ENCODE measurements at places on chromosomes 3 and 15. TPM values are rescaled to one million over a fixed set of nuclear protein-coding genes. Genes with fewer than 3 reads are reported as not detected.

Gene ZNF501
- 6.2 TPM for total RNA-seq

DNA sequence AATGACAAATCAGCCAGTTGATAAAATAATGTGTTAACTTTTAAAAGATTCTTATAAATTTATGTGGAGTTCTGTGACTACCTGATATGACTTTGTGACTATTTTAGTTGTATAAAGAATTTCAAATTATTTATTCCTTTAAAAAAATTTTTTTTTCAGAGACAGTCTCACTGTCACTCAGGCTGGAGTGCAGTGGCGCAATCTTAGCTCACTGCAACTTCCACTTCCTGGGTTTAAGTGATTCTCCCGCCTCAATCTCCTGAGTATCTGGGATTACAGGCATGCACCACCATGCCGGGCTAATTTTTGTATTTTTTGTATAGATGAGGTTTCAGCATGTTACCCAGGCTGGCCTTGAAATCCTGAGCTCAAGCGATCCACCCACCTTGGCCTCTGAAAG is 48.5 kb downstream of the MBNL1 start:
- H3K4me3 ChIP-seq = no peak overlapping the region
- no peak for DNase-seq
- peaks cover 75% of the 10 kb centered on the region for H3K4me1 ChIP-seq
- no peaks in the 10 kb centered on the region for H3K27me3 ChIP-seq
- peaks cover 70% of the 10 kb centered on the region for H3K36me3 ChIP-seq
- no peak overlapping the region for H3K27ac ChIP-seq

- no peaks in the 10 kb centered on the region for H3K27me3 ChIP-seq
- no peak for DNase-seq
- H3K4me3 ChIP-seq = no peak overlapping the region
- H3K27ac ChIP-seq = peak overlapping the region; percentile 19
- H3K36me3 ChIP-seq = no peaks in the 10 kb centered on the region
Observed at GRCh38 chr3:141261472-141262307, 30.1 kb downstream of the PXYLP1 start.

GRCh38 chr3:135929670-135930069 is 35.9 kb upstream of the PPP2R3A start:
- peaks cover 2% of the 10 kb centered on the region for H3K27me3 ChIP-seq
- H3K4me1 ChIP-seq = no peaks in the 10 kb centered on the region
- no peak overlapping the region for H3K27ac ChIP-seq
- no peak overlapping the region for H3K4me3 ChIP-seq
- no peak for DNase-seq

GRCh38 chr3:43246976-43247375 is 39.4 kb upstream of the SNRK start:
- H3K36me3 ChIP-seq = no peaks in the 10 kb centered on the region
- peak overlapping the region; percentile 12 for H3K4me3 ChIP-seq

GRCh38 chr3:194588741-194589140 is 44.5 kb downstream of the TMEM44 start:
- no peaks in the 10 kb centered on the region for H3K27me3 ChIP-seq
- no peak overlapping the region for H3K4me3 ChIP-seq
- DNase-seq = no peak

Gene GPR176
- 0.12 TPM for total RNA-seq

Gene SRGAP3
- 0.58 TPM for total RNA-seq

Gene CIDEC
- not detected for total RNA-seq

Gene CALML4
- total RNA-seq = 5.0 TPM

Gene TTLL13
- 2.2 TPM for total RNA-seq

- H3K4me3 ChIP-seq = no peak overlapping the region
- no peak for DNase-seq
- no peak overlapping the region for H3K27ac ChIP-seq
- H3K4me1 ChIP-seq = peaks cover 4% of the 10 kb centered on the region
Observed at GRCh38 chr15:39627451-39628143, 46.7 kb downstream of the THBS1 start.

Gene FBXW12
- not detected for total RNA-seq

DNA sequence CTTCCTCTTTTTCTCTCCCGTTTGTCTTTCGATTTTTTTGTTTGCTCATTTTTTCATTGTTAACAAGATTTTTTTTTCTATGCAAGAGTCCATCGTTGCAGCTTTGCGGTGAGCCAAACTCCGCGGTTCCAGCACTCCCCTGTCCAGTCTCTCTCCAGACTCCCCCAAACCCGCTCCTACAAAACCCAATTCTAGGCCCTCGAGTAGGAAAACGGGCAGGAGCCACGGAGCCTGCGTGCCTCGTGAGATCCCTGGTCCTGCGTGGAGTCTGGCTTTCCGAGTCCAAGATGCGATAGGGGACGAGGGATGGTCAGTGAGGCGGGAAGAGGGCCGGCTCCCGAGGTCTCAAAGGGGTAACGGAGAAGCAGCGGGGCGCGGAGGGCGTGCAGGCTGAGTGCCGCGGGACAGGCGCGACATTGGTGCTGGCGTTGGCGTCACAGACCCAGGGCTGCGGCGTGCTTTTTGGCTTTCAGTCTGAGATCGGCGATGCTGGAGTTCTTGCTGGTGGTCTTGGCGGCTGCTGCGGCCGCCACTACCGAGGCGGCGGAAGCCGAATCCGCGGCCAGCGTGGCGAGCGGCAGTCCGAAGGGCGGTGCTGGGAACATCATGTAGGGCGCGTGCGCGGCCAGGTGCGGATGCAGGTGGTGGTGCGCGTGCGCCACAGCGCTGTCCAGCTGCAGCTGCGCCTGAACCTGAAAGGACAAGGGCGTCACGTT is 8.5 kb downstream of the SHOX2 start:
- H3K36me3 ChIP-seq = peaks cover 7% of the 10 kb centered on the region
- H3K27me3 ChIP-seq = peaks cover 57% of the 10 kb centered on the region
- peak; percentile 79 for DNase-seq

DNA sequence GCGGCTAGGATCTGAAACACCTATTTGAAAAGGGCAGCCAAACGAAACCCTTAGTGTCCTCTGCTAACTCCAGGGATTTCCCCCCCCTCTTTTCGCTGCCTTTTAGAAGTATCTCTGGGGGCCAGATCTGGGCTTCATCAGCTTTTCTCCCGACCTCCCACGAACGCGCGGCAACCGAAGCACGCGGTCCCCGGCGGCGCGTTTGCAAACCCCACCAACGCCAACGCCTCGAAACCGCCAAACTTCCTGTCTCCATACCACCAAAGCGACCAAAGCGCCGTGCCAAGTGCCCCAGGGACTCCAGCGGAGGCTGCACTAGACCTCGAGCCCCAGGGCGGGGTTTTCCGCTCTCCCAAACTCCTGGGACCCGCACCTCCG is 155.8 kb upstream of the FRMD4B start:
- DNase-seq = no peak
- H3K4me3 ChIP-seq = no peak overlapping the region
- H3K36me3 ChIP-seq = no peaks in the 10 kb centered on the region
- no peak overlapping the region for H3K27ac ChIP-seq
- peaks cover 29% of the 10 kb centered on the region for H3K27me3 ChIP-seq

- no peaks in the 10 kb centered on the region for H3K4me1 ChIP-seq
- H3K27ac ChIP-seq = no peak overlapping the region
- H3K27me3 ChIP-seq = no peaks in the 10 kb centered on the region
- H3K4me3 ChIP-seq = no peak overlapping the region
Observed at GRCh38 chr3:179404307-179404706, 47.0 kb downstream of the GNB4 start.

Gene KY
- total RNA-seq = not detected

DNA sequence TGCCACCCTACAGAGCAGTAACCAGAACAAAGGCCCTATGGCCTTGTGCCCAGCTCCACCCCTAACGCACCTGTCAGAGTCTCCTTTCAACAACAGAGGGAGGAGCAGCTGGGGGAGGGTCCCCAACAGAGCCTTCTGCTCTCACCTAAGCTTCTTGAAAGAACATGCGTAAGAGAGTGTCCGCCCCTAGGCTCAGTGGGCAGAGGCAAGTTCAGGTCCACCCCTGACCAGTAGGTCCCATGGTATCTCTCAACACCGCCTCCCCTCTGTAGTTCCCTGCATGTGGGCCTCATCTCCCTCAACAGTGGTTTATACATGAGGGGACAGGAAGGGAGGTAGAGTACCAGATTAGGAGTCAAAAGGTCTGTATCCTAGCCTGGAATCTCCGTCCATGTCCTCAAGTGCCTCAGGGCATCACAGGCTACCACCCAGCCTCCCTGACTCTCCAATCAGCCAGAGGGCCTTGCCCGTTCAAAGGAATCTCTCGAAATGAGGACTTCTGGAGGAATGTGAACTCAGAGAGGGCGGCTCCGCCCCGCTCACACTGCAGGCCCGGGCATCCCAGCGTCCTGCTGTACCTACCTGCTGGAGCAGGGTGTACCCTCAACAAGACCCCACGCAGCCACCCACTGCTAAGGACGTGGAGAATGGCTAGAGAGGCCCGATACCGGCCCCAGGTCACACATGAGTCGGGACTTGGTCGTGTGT is 680 bp downstream of the POC1A start:
- peaks cover 2% of the 10 kb centered on the region for H3K36me3 ChIP-seq
- no peak overlapping the region for H3K27ac ChIP-seq
- DNase-seq = no peak
- H3K4me3 ChIP-seq = peak overlapping the region; percentile 96
- peaks cover 13% of the 10 kb centered on the region for H3K4me1 ChIP-seq

- H3K4me1 ChIP-seq = no peaks in the 10 kb centered on the region
- H3K4me3 ChIP-seq = no peak overlapping the region
Observed at GRCh38 chr3:176785171-176785570, 412.1 kb downstream of the TBL1XR1 start.

Gene PCOLCE2
- total RNA-seq = not detected

Gene SCAANT1
- not detected for total RNA-seq

Gene PROK2
- total RNA-seq = not detected

DNA sequence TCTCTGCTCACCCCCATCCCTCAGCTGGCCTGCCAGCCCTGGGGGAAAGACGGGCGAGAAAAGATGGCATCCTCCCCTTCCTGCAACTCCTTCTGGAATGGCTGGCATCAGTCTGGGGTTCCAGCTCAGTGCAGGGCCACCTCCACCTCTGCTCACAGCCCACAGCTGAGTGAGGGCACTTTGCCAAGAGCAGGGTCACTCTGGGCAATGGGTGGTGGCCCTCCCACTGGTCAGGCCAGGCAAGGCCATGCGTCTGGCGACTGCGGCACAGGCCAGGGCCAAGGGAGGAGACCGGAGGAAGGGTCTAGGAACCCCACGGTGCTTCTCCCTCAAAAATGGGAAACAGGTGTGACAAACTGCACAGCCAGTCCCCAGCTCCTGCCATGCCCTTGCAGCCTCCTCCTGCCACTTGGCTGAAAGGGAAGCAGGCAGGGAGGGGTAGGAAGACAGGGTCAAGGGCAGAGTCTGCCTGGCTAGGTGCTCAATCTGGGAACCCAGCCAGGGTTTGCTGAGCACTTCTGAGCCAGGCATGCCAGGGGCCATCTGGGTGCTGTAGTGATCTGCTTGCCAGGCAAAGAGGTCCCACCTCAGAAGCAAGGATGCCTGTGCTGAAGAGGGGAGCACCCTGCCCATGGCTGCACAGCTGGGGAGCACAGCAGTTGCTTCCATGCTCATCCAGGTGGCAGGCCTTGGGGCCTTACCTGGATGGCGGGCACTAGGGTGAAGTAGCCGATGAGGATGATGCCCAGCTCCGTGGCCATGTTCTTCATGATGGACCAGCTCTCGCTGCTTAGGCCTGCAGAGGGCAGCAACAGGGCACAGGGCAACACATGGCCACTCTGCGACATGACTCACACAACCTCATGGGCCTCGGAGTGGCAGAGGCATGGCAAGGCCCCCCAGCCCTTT is 41.2 kb downstream of the PTPN23 start:
- peaks cover 58% of the 10 kb centered on the region for H3K36me3 ChIP-seq
- no peak overlapping the region for H3K4me3 ChIP-seq

DNA sequence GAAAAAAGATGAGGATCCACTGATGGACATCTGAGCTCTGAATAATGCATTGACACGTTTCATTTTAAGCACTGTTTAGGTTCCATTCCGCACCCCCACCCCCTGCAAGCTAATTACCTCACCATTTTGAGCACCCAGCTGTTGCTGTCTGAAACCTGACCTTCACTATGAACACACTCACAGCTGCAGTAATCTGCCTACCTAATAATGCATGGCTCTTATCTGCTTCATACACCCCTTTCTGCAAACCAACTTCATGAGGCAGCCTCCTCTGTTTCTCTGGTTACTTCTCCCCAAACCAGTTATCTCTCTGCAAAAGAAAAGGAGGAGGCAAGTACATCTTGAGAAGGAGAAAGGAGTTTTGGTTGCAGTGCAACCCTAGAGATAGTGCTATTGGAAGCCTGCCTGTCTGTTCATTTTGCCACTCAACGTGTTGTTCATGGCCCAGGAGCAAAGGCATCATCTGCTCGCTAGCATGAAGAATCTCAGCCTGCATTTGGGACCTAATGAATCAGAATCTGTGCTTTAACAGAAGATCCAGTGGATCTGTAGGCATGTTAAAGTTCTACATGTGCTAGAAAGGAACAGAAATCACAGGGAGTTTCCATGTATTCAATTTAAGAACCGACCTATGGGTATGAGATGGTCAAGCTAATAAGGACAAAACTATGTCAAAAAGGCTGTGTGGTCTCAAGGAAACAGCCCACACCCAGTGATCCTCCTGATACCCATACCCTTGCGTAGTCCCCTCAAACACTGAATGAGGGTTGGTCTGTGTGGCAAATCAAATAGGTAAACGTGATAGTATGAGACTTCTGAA is 87.2 kb downstream of the MB21D2 start:
- no peak overlapping the region for H3K27ac ChIP-seq
- DNase-seq = no peak
- peaks cover 4% of the 10 kb centered on the region for H3K27me3 ChIP-seq
- no peak overlapping the region for H3K4me3 ChIP-seq
- H3K36me3 ChIP-seq = no peaks in the 10 kb centered on the region

DNA sequence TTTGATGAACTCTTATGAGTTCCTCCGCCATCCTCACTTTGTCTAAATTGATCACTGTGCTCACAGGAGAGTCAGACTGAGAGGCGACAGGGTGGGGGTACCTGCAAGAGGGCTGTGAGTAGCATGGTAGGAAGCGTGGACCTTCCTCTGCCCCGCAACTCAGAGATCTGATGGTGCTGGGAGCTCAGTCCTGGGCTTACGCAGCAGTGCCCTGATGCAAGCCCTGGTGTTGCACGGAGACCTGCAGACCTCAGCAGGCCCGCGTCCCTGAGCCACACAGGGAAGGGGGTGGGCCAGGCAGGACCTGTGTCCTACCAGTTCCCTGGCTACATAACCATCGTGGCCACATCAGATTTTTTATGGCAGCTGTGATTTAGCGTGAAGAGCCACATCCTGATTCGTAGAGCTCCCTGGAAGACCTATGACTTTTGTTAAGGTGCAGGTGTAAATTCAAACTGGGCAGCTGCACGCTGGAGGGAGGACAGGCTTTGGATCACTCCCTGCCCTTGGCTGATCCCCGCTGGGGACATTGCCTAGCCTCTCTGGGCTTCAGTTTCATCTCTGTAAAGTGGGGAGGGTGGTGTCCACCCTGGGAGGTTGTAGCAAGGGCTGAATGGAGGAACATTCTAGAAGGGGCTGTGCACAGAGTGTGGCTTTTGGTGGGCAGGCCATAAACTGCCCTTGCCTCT is 176.1 kb downstream of the KLF13 start:
- no peak for DNase-seq
- H3K27ac ChIP-seq = no peak overlapping the region
- H3K4me1 ChIP-seq = no peaks in the 10 kb centered on the region
- no peaks in the 10 kb centered on the region for H3K36me3 ChIP-seq
